ENCODE measurements at places on chromosomes 6 and 20.

- no peak for DNase-seq
These were observed 2.0 kb upstream of the GTSF1L start for GRCh38 chr20:43728686-43729255.

DNA sequence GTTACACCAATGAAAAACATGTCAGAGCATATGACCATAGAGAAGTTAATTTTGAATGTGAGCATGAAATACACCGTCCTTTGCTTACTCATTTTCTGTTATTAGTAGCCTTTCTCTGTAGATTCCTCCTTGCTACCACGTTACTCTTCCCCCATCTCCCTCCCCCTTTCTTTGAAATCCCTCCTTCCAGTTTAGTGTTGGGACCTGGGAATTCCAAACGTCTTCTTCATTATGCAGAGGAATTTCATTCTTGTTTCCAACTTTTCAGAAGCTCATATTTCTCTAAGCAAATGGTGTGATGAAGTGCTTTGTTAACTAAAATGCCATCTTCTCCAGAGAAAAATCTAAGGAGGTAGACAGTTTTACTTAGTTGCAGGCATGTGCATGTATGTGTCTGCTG is 122.4 kb downstream of the MCHR2 start:
- no peak for DNase-seq

- DNase-seq: no peak
These were observed 2.2 kb downstream of the ADGRF4 start for GRCh38 chr6:47700596-47700995.

DNA sequence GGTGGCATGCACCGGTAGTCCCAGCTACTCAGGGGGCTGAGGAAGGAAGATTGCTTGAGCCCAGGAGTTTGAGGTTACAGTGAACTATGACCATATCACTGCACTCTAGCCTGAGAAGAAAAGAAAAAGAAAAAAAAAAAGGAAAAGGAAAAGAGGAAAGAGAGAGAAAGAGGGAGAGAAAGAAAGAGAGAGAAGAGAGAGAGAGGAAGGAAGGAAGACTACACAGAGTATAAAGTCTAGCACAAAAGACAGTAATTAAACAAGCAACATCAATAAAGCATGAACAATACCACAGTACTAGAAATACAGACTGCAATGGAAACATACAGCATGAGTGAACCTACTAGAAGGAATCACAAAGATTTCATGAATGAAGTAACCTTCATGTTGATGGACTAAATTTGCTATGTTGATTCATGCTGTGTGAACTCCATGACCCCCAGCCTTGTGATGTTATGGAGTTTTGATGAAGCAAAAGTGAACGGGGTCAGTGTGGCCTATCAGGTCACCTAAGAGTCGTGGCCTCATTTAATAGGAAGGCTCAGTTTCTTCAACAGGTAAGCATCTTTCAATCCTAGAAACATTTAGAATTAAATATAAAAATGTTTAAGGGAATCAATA is 57.6 kb downstream of the NUDT3 start:
- DNase-seq: no peak

DNA sequence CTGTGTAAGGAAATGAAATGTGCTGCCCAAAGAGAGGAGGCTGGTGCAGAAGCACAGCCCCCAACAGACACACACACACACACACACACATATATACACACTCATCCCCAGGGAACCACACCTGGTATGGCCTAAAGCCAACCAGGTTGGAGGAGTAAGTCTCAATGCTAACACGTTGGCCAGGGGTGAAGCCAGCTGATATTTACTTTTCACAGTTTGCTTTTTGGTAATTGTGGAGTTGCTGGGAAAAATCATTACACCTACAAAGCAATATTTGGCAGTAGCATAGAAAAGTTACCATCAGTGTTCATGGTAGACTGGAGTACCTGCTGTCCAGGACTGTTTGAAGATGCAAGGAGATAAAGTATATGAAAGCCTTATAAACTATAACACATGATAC is 50.3 kb upstream of the NAA20 start:
- no peak for DNase-seq

DNA sequence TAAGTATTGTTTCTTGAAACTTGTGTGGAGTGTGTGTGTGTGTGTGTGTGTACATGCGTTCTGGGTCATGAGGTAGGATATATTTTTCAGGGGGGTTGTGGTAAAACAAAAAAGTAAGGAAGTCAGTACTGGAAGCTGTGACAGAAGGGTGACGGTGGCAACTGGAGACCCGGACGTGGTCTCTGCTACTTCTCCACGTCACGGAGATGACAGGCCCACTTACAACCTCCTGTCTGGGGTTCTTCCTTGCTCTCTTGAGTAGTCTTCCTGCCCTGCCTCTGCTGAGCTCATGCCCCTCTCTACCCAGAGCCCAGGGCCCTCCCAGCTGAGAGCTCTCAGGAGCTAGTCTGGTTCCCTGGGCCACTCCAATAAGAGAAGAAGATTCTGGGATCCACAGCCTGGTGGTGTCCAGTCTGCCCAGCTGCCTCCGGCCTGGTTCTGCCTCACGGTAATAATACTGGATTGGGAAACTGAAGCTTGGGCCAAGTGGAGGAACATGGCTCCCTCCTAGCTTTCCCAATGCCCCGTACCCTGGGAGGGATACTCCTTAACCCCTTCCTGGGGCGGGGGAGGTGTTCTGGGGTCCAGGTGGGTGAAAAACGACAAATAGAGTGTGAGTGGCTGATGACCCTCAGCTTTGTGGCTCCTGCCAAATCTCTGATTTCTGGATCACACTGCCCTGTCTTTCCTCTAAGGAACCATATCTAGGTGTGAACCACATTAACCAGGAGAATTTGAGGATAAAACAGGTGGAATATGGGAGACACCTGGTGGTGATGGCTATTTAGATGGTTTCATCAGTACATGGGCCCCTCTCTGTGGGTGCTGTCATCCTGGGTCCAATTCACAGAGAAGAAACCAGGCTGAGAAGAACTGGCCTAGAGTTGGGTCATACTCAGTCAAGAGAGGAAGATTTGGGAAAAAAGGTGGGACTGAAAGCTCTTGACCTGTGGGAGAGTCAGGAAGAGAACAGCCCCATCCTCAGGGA is 27.2 kb downstream of the VEGFA start:
- DNase-seq: no peak

DNA sequence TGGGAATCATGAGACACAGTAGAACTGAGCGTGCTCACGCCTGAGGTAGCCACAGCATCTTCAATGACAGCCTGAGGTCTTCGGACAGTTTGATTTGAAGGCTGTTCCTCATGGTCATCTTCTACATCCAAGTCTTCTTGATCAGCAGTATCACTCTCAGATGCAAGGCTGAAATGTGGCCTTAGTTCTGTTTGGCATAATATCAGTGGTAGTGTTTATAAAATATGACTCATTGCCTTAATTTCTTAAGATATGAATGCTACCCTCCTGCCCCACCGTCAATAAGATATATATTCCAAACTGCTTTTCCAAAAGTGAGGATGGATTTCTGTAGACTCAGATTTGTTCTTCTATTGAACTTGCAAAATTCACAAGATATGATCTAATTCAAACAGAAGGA is 17.5 kb upstream of the MAP7 start:
- no peak for DNase-seq

GRCh38 chr20:64189530-64189966 is 25.3 kb downstream of the MYT1 start:
- DNase-seq: no peak

- no peak for DNase-seq
These were observed 14.9 kb downstream of the SYCP2L start for GRCh38 chr6:10901770-10902169.

All from T1000 (cell line).